WTC11 (cell line): ENCODE measurements at places on chromosomes 2 and 18. TPM values are rescaled to one million over a fixed set of nuclear protein-coding genes. Genes with fewer than 3 reads are reported as not detected.

The NAB1 gene
- 30.2 to 32.0 TPM (median 31.2 TPM) in 3 replicates for total RNA-seq

DNA sequence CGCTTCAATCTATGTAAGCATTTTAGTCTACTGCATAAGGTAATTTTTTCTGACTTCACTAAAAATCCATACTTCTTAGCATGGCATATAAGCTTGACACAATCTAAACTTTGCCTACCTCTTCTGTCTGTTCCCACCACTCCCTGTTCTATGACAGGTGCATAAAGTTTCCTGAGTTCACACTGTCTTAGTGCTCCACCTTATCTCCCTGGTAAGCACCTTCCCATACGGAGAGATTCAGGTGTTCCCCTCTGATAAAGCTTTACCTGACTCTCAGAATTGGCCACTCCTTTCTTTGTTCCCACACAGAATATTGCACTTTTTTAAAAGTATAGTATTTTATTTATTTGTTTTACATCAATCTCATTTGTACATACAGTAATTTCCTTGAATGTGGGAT is 16.8 kb upstream of the ITGA4 start:
- H3K4me3 ChIP-seq, result no peak overlapping the region
- no peak overlapping the region for H3K27ac ChIP-seq
- DNase-seq, result no peak
- H3K4me1 ChIP-seq, result peaks cover 13% of the 10 kb centered on the region

The NEU4 gene
- total RNA-seq, result 2.2 to 4.1 TPM (median 3.0 TPM) in 3 replicates

The R3HDM1 gene
- total RNA-seq, result 58.4 to 60.4 TPM (median 59.9 TPM) in 3 replicates

The SCN2A gene
- 0.39 to 0.53 TPM (median 0.44 TPM) in 3 replicates for total RNA-seq

GRCh38 chr2:31226266-31226665 is 7.7 kb upstream of the EHD3 start:
- H3K4me1 ChIP-seq, result peaks cover 6% of the 10 kb centered on the region
- H3K36me3 ChIP-seq, result no peaks in the 10 kb centered on the region
- H3K4me3 ChIP-seq, result no peak overlapping the region
- H3K27ac ChIP-seq, result no peak overlapping the region
- no peaks in the 10 kb centered on the region for H3K27me3 ChIP-seq

DNA sequence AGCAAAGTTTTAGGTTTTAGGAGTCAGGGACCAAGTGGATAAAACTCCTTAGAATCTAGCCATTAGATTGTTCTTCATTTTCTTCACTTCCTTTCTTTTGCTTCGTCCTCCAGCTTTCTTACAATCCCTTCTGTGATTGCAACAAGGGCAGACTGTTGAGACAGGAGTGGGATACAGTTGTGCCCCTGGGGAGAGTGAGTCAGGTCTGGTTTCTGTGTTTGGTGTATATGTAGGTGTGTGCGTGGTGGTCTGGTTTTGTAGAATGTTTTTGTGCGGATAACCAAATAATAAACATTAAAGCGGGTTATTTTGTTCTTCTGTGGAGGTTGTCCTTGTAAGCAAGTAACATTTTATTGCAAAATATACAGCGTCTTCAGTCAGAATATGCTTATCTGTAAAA is 7.3 kb downstream of the INSIG2 start:
- no peak overlapping the region for H3K4me3 ChIP-seq
- 0 out of 2 replicates have a peak overlapping the region, but pooled peaks have one; percentile 1 for H3K27ac ChIP-seq
- H3K27me3 ChIP-seq, result no peaks in the 10 kb centered on the region
- H3K4me1 ChIP-seq, result peaks cover 38% of the 10 kb centered on the region

DNA sequence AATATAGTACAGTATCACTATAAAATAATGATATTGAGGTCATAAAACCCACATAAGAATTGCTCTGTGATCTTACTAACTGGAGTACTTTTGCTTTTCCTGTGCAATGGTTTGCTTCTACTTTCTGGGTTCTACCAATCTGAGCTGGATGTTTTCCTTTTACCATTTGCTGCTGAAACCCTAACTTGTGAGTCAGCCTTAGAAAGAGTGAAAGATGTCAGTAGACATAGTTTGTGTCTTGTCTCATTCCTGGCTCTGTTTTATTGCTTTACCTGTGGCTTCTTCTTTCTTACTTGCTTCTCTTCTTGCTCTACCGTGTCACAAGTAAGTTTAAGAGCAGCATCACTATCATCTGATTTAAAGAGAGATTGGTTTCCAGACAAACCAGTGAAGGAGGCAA is 61.0 kb downstream of the MBD2 start:
- H3K4me1 ChIP-seq, result no peaks in the 10 kb centered on the region
- H3K36me3 ChIP-seq, result no peaks in the 10 kb centered on the region
- H3K27me3 ChIP-seq, result no peaks in the 10 kb centered on the region
- DNase-seq, result no peak

The NRP2 gene
- total RNA-seq, result 19.5 to 41.0 TPM (median 19.9 TPM) in 3 replicates

The MC4R gene
- 0.16 TPM in 1 of 3 replicates, not detected in the others for total RNA-seq

The FRZB gene
- 1.2 to 1.9 TPM (median 1.5 TPM) in 3 replicates for total RNA-seq

DNA sequence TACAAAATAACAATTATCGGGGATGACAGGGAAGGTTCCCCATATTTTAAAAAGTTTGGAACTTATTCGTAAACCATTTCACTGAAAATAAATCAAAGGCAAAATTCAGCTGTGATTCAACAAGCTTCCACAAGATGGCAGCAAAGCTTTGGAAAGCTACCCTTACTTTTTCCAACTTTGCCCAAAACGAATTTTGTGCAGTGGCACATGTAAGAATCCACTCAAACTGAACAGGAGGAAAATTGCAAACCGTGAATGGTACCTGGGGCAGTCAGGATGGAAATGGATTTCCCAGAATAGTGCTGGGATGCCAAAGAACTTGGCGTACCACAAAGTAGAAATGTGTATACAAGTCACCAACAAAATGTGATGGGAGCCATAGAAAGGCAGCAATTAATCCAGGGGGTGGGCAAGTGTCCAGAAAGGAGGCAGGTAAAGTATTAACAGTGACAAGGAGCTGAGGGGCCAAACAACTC is 10.7 kb downstream of the RPL31 start:
- no peak overlapping the region for H3K27ac ChIP-seq
- no peak overlapping the region for H3K4me3 ChIP-seq
- no peak for DNase-seq
- no peaks in the 10 kb centered on the region for H3K27me3 ChIP-seq

The UNC80 gene
- 0.30 to 0.48 TPM (median 0.34 TPM) in 3 replicates for total RNA-seq

GRCh38 chr18:49561289-49562193 is at the start of gene LIPG:
LIPG (plus strand) TSS chr18:49562057; CDS start chr18:49562309, 252 bp downstream.
- H3K4me3 ChIP-seq, result peak within 1 kb of the TSS; percentile 86
- peaks cover 44% of the 10 kb centered on the region for H3K27me3 ChIP-seq
- DNase-seq, result peak; percentile 67
- peaks cover 26% of the 10 kb centered on the region for H3K4me1 ChIP-seq
- peaks cover 8% of the 10 kb centered on the region; the same call in 1 of the 2 replicates for H3K36me3 ChIP-seq

GRCh38 chr2:103734911-103735310 is 973.1 kb downstream of the TMEM182 start:
- H3K4me1 ChIP-seq, result peaks cover 6% of the 10 kb centered on the region
- H3K4me3 ChIP-seq, result no peak overlapping the region
- DNase-seq, result peak; percentile 42
- H3K27me3 ChIP-seq, result peaks cover 3% of the 10 kb centered on the region; the same call in 1 of the 2 replicates
- no peak overlapping the region for H3K27ac ChIP-seq

DNA sequence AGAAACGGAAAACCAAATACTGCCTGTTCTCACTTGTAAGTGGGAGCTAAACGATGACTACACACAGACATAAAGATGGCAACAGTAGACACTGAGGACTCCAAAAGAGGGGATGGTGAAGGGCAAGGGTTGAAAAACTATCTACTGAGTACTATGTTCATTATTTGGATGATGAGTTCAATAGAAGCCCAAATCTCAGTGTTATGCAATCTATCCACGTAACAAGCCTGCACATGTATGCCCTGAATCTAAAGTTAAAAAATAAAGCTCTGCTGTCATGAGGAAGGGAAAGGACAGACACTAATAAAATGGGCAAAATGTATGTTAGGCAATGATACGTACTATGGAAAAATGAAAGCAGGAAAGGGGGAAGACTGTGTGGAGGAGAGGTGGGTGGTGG is 376.0 kb downstream of the TGIF1 start:
- peaks cover 33% of the 10 kb centered on the region for H3K4me1 ChIP-seq
- no peak overlapping the region for H3K27ac ChIP-seq
- DNase-seq, result no peak
- H3K4me3 ChIP-seq, result no peak overlapping the region

GRCh38 chr18:22021701-22022100 is 147.7 kb upstream of the GATA6 start:
- H3K27me3 ChIP-seq, result no peaks in the 10 kb centered on the region
- H3K4me3 ChIP-seq, result no peak overlapping the region
- no peak overlapping the region for H3K27ac ChIP-seq
- no peak for DNase-seq

GRCh38 chr2:11187083-11187619 is 31.9 kb downstream of the SLC66A3 start:
- DNase-seq, result no peak
- H3K27me3 ChIP-seq, result no peaks in the 10 kb centered on the region
- H3K4me3 ChIP-seq, result no peak overlapping the region
- no peaks in the 10 kb centered on the region for H3K4me1 ChIP-seq

DNA sequence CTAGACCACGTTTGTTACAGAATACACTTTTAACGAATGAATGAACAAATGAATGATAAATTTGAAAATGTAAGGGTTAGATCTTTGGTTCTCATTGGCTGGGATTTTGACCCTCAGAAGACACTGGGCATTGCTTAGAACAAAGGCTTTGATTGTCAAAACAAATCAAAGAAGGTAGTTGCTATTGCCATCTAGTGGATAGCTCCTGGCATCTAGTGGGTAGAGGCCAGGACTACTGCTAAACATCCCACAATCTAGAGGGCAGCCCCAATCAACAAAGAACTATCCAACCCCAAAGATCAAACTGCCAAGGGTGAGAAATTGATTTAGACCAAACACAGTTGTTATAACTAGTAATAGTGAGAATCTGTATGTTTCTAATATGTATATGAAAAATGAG is 552.3 kb downstream of the KCNJ3 start:
- no peaks in the 10 kb centered on the region for H3K36me3 ChIP-seq
- H3K4me3 ChIP-seq, result no peak overlapping the region
- DNase-seq, result no peak

- H3K27me3 ChIP-seq, result no peaks in the 10 kb centered on the region
- H3K4me1 ChIP-seq, result peaks cover 8% of the 10 kb centered on the region; the same call in 1 of the 2 replicates
- no peak overlapping the region for H3K27ac ChIP-seq
- no peak for DNase-seq
- no peak overlapping the region for H3K4me3 ChIP-seq
Observed at GRCh38 chr2:199306116-199306515, 151.6 kb downstream of the SATB2 start.

DNA sequence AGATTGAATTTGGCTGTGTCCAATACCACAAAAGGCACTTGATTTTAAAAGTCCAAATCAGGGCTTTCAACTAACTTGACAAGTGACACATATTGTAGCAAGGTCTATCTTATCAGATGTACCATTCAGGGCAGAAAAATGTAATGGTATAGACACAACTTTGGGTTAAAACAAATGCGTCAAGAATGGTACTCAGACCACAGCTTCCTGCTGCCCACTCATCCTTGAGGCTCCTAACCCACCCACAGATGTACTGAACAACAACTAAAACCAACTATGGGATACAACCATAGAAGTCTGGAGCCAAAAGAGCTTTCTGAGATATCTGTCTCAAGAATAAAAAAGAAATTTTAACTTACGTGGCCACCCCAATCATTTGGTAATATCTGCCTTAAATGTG is 105.2 kb downstream of the RBM43 start:
- H3K27ac ChIP-seq, result no peak overlapping the region
- H3K4me3 ChIP-seq, result no peak overlapping the region
- H3K36me3 ChIP-seq, result no peaks in the 10 kb centered on the region
- DNase-seq, result no peak
- H3K27me3 ChIP-seq, result no peaks in the 10 kb centered on the region
- H3K4me1 ChIP-seq, result peaks cover 18% of the 10 kb centered on the region

- H3K27ac ChIP-seq, result no peak overlapping the region
- H3K36me3 ChIP-seq, result peaks cover 6% of the 10 kb centered on the region; the same call in 1 of the 2 replicates
- H3K4me3 ChIP-seq, result no peak overlapping the region
- no peak for DNase-seq
- peaks cover 4% of the 10 kb centered on the region for H3K4me1 ChIP-seq
Observed at GRCh38 chr2:223465793-223466192, 136.4 kb downstream of the SCG2 start.

GRCh38 chr2:193946806-193947205 is 1710.2 kb upstream of the SLC39A10 start:
- DNase-seq, result no peak
- H3K27ac ChIP-seq, result no peak overlapping the region
- no peaks in the 10 kb centered on the region for H3K27me3 ChIP-seq
- no peak overlapping the region for H3K4me3 ChIP-seq
- H3K36me3 ChIP-seq, result no peaks in the 10 kb centered on the region

GRCh38 chr2:65026704-65027464 is 29.3 kb upstream of the CEP68 start:
- no peak for DNase-seq
- H3K27ac ChIP-seq, result no peak overlapping the region
- no peaks in the 10 kb centered on the region for H3K27me3 ChIP-seq
- H3K4me1 ChIP-seq, result peaks cover 15% of the 10 kb centered on the region

- no peak overlapping the region for H3K4me3 ChIP-seq
- H3K36me3 ChIP-seq, result no peaks in the 10 kb centered on the region
- no peaks in the 10 kb centered on the region for H3K4me1 ChIP-seq
- DNase-seq, result no peak
Observed at GRCh38 chr2:112706170-112706664, 14.6 kb upstream of the NT5DC4 start.
